NCI-H510A (cell line): ENCODE measurements at places on chromosomes 16 and 17.
A peak's percentile ranks its signal among the peaks of the same experiment; 100 is the strongest.

DNA sequence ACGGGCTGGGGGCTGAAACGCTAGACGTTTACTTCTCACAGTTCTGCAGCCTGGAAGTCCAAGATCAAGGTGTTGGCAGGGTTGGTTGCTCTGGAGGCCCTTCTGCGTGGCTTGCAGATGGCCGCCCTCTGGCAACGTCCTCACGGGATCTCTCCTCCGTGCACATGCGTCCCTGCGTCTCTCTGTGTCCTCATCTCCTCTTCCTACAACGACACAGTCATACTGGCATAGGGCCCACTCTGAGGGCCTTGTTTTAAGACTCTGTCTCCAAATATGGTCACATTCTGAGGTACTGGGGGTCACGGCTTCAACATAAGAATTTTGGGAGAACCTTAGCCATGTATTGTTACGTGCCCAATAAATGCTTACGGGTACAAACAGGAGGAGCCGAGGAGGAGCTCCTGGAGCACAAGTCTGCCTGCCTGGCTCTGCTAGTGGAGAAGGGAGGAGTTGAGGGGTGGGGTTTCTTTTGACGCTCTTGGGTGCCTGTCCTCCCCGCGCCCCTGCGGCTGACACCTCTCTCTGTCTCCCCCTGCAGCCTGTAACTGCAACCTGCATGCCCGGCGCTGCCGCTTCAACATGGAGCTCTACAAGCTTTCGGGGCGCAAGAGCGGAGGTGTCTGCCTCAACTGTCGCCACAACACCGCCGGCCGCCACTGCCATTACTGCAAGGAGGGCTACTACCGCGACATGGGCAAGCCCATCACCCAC lies 141.1 kb downstream of the NTN1 start:
- DNase-seq: no peak

DNA sequence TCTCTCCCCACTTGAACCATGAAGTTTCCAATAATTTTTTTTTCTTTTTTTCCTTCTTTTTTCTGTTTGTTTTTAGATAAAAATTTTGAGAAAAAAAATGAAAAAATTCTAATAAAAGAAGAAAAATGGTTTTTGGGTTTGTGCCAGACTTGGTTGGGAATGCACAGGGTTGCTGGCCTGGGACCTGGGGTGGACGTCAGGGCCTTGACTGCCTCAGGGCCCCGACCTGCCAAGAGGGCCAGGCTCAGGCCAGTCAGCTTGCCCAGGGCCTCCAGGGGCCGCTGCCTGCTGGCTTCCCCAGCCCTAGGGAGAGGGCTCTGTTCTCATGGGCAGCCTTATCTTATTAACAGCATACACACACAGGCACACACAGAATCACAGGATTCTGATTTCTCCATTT lies 6.5 kb downstream of the TBX6 start:
- DNase-seq: no peak

GRCh38 chr17:14733376-14733775 lies 432.5 kb downstream of the HS3ST3B1 start:
- DNase-seq: no peak

- no peak for DNase-seq
Measured at GRCh38 chr16:10539236-10539635, 41.2 kb downstream of the EMP2 start.

DNA sequence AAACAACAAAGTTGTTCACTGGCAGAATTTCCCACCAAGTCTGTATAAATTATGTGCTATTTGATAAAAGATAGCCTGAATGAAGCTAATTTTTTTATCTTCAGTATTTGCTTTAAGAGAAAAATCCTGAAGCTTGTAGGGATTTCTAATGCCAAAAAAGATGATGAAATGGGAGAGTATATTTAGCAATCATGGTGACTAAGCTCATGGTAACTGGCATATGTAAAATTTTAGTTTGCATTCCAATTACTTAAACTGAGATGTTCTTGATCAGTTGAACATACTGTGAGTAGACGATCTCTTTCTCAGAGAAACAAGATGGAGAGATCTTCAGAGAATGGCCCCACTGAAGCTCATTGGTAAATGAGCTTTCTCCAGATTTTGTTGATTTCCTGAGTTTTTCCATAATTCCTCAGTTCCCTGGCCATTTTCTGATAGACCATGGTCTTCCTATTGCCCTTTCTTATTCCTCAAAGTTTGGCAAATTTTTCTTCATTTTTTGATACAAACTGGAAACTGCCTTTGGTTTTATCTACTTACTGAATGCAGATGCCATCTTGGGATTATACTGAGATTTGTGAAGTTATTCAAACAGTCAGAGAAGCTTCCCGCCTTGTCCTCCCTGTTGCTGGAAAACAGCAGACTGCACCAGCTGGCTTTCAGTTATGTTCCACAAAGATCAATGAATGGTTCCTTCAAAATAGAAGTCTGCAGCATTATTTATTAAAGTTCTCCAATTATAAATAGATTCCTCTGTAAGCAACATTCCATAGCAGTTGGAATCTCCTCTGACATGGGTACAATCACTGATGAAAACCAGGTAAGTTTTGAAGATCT lies 68.3 kb upstream of the ALOX12 start:
- no peak for DNase-seq

- DNase-seq: no peak
Measured at GRCh38 chr17:74740173-74740572, 3.1 kb downstream of the RAB37 start.

GRCh38 chr17:55635253-55635914 lies 87.3 kb downstream of the TMEM100 start:
- no peak for DNase-seq

GRCh38 chr16:27251541-27252205 lies 16.9 kb downstream of the NSMCE1 start:
- DNase-seq: no peak

- DNase-seq: no peak
Measured at GRCh38 chr17:77851921-77852320, 106.6 kb upstream of the TNRC6C start.

DNA sequence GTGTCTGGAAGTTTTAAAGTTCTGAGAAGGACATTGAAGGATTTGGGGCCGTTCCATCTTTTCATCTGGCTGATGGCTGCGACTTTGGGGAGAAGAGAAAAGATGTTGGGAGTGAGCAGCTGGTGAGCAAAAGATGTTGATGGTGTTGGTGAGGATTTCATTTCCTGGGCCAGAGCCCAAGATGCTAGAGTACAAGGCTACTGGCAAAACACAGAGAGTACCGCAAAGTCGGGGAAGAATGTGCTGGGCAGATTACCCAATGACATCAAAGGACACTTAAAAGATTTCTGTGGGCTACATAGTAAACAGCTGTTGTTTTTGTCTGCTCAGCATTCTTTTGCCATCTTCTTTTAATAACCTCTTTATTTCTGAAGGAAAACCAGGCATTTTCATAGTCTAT lies 49.4 kb upstream of the GAS7 start:
- no peak for DNase-seq

- no peak for DNase-seq
Measured at GRCh38 chr17:70128727-70129238, 40.5 kb upstream of the KCNJ2 start.

DNA sequence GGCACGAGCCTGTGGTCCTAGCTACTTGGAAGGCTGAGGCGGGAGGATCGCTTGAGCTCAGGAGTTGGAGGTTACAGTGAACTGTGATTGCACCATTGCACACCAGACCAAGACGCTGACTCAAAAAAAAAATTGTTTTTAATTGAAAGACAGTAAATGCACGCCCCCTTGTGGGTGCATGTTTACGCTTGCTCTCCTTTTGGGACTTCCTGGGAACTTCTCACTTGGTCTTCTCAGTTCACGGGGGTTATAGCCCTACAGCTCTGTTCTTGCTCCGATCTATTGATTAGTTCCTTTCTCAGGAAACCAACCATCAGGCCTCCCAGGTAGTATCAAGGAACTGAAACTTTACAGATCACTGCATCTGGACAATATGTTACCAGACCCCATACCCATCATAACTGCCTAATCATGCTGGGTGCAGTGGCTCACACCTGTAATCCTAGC lies 14.2 kb upstream of the RIPOR1 start:
- DNase-seq: no peak

DNA sequence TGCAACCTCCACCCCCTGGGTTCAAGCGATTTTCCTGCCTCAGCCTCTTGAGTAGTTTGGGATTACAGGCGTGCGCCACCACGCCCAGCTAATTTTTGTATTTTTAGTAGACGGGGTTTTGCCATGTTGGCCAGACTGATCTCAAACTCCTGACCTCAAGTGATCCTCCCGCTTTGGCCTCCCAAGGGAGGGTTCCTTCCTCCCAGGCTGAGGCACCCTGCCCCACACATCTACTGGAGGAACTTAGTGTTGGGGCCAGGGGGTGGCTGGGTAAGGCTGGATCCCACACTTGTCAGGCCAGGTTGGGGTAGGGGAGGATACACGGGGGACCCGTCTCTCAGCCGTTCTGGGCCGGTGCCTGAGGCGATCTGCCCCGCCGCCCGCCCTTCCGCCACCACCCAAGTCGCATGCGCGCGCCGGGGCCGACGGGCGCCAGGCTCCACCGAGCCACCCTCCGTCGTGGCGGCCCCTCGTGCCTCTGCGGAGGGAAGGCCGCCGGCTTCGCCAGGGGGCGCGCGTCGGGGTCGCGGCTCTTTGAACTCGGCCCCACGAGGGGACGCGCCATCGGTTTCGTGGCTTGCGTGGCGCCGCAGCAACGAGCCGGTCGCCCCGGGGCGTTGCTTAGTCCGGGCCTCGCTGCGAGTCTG lies 15.9 kb downstream of the GRB7 start:
- peak; percentile 34 for DNase-seq

- DNase-seq: peak; percentile 80
Measured at GRCh38 chr17:38745545-38745944, 2.6 kb downstream of the PCGF2 start.

DNA sequence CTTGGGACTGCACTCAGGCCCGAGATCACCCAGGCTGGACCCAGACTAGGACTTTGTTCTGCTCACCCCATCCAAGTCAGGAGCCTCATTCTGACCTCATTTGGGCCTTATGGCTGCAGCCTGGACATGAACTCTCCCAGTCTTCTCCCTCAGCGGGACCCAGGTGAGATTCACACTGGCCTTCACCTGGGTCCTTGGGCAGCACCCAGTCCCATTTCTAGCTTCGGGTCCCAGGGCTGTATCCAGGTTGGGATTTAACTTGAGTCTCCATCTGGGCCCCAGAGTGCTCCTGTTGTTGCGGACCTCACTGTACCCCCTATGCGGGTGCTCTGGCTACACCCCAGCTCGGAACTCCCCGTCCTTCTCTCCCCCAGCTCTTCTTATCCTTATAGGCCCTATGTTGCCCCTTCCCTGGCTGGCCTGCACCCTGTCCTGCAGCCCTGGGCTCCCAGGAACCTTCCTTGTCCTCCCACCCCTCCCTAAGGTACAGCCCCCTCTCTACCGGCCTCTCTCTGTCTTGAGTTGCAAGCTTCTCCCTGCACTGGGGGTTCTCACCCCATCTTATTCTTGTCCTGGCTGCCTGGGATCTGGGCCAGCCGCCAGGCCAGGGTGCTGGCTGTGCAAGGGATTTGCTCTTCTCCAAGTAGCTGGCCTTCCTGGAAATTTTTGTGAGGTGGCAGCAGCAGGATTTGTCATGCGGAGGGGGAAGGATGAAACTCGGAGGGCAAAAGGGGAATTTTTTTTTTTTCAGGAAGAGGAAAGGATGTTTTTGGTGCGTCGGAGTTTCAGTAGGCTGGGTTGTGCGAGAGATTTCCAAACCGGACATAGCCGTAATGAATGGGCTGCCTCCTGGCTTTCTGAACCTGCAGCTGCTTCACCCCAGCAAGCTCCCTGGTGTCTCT lies 904 bp downstream of the MAP2K3 start:
- DNase-seq: no peak

DNA sequence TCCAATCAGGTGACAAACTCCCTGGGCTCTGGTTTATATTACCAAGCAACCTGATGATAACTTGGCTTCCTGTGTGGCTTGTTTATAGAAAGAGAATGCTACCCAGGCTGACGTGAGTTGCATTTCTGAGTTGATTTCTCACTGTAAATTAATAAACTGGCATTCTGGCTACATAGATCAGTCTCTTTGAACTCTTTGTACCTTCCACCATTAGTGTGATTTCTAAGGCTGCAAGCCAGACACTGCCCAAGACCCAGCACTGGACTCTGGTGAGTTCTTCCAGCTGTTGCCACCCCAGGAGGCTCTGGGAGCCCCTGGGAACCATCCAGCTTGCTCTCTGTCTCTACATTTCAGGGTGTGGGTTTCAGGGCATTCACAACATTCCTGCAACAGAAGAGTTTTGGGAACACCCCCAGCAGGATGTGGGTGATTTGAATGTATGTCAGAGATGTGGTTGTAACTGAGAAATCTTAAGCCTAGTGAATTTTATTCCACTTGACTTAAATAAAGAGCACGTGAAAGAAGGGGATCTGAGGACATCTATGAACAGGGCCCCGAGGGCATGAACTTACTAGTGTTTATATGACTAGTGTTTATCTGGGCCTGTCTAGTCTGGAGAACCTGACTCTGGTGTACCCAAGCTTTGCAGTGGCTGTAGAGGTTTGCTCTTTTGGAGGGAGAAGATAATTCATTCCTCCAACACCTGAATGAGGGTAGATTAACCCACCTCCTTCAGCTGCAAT lies 30.3 kb upstream of the LRRC37A start:
- DNase-seq: no peak

DNA sequence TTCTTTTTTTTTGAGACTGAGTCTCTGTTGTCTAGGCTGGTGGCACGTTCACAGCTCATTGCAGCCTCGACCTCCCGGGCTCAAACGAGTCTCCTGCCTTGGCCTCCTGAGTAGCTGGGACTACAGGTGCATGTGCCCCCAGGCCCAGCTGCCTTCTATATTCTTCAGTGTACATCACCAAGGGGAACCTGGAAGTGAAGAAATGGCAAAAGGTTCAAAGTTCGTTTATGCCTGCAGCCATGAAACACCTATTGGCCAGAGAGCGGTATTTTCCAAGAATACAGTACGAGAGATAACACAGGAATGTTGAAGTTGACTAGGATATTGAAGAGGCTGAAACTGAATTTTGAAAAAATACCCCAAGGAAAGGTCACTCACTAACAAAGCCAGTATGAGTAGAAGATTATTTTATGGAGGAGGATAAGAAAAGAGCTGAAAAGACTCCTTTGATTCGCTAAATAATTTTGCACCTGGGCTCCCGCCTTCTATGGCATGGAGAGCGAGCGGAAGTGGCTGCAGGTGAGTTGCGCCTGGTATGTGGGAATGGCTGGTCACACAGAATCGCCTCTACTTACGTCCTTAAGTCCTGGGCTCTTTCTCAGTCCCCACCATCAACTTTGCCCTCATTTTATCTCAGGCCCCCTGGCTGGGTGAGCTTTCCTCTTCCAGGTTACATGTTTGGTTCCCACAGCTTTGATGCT lies 9.8 kb downstream of the ST6GALNAC1 start:
- DNase-seq: no peak

DNA sequence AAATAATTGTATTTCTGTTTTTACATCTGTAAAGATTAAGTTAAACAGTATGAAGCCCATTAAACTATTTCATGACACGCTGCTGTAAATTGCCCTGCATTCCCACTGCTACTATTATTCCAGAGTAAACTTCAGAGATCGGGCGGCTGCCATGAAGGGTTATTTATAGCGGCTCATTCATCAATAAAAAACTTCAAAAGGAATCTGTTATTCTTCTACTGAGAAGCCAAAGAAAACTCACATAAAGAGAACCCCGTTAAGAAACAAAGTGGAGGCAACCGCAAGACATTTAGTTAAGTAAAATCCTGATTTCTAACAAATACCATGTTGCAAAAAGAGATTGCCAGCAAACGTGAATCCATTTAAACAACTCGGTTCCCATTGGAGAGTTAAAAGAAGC lies 16.4 kb downstream of the FOXL1 start:
- no peak for DNase-seq
